Activated CD4-positive, alpha-beta T cell treated with anti-CD3 and anti-CD28 coated beads for 1 hour (primary cell): ENCODE measurements at places on chromosomes 3 and 15.

GRCh38 chr3:43399034-43399433, 112.7 kb downstream of the SNRK start:
- DNase-seq: no peak

DNA sequence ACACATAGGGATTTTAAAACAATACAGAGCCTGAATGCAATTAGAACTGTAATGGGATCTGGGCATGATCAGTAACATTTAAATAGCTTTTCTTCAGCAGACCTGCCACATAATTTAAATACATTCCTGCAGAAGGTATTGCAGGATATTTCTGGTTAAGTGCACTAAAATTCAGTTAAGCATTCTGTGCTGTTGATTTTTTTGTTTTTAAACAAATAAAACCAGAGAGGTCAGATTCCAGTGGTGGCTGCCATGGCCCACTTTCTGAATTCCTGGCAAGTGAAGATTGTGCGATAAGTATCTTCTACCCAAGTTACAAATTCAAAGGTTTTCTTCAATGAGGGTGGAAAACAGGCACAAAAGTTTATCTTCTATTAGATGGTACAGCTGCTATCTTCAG, 98.7 kb downstream of the RAP2B start:
- no peak for DNase-seq

GRCh38 chr3:108283006-108283405, 13.3 kb upstream of the HHLA2 start:
- no peak for DNase-seq

DNA sequence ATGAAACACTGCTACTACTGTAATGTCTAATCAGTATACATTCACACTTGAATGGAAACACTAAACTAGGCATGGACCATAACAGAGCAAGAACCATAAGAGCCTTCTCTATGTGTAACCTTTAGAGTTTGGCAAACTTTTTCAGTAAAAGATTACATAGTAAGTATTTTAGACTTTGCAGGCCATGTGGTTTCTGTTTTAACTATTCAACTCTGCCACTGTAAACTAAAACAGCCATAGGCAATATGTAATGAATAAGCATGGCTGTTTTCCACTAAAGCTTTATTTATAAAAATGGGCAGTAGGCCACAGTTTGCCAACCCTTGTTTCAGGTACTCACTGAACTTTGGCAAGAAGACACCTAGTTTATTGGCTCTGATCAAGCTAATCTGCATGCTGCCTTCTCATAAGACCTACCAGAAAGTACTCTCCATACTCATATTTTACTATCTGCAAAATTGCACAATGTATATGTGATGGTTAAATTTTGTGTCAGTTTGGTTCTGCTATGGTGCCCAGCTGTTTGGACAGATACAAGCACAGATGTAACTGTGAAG, 46.0 kb downstream of the UACA start:
- no peak for DNase-seq

GRCh38 chr3:23830869-23831484, 25.2 kb downstream of the UBE2E1 start:
- no peak for DNase-seq

GRCh38 chr3:114221165-114221880, 16.1 kb downstream of the ZNF80 start:
- DNase-seq: peak; percentile 24

- no peak for DNase-seq
These were observed 31.4 kb downstream of the STARD5 start for GRCh38 chr15:81292523-81293001.
